ENCODE measurements at places on chromosomes 12 and 14.
A peak's percentile ranks its signal among the peaks of the same experiment; 100 is the strongest.

- peak; percentile 15 for DNase-seq
Measured at GRCh38 chr12:70719672-70720420, 82.6 kb upstream of the PTPRB start.

DNA sequence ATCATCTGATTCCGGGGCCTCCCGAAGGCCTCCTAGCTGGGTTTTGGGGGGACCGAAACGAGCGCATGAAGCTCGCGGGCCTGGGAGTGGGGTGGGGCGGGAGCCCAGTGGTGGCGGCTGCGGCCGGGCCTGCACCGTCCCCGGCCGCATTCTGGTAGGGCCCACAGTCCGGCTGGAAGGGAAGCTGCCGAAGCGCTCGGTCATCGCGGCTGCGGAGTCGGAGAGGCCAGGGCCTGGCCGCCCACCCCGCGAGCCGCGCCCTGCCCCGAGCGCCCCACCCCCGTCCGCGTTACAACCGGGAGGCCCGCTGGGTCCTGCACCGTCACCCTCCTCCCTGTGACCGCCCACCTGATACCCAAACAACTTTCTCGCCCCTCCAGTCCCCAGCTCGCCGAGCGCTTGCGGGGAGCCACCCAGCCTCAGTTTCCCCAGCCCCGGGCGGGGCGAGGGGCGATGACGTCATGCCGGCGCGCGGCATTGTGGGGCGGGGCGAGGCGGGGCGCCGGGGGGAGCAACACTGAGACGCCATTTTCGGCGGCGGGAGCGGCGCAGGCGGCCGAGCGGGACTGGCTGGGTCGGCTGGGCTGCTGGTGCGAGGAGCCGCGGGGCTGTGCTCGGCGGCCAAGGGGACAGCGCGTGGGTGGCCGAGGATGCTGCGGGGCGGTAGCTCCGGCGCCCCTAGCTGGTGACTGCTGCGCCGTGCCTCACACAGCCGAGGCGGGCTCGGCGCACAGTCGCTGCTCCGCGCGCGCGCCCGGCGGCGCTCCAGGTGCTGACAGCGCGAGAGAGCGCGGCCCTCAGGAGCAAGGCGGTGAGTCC, at the start of gene KLC1:
Gene KLC1, plus strand, starts transcription at position 528 of the 819 bp plus-strand sequence. CDS start 25,354 bp downstream, outside the sequence.
- DNase-seq, result peak; percentile 81

GRCh38 chr14:95956601-95957460, 80.2 kb downstream of the TUNAR start:
- DNase-seq, result no peak

DNA sequence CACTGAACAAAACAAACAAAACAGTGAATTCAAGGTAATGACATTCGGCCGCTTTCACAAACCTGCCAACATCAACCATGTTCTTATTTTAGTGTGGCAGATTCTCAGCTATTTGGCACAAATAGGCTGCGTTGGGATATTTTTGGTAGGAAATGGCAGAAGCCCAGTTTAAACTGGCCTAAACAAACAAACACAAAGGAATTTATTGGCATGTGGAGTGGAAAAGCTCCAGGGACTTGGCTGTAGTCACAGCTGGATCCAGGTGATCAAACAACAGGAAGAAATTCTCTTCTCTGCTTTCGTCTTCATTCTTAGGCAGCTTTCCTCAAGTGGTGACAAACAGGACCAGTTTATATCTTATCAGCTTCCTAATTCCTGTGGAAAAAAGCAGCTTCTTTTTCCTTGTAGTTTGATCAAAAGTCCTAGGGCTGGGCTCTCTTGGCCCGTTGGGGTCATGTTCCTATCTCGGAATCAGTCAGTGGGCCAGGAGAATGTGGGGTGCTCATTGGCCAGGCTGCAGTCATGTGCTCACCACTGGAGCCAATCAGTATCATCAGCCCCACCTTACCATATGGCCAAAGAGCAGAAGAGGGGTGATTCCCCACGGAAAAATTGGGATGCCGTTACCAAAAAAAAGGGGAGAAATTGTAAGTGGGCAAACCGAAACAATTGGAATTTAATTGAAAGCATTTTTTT, 22.6 kb downstream of the C12orf75 start:
- DNase-seq, result peak; percentile 55

DNA sequence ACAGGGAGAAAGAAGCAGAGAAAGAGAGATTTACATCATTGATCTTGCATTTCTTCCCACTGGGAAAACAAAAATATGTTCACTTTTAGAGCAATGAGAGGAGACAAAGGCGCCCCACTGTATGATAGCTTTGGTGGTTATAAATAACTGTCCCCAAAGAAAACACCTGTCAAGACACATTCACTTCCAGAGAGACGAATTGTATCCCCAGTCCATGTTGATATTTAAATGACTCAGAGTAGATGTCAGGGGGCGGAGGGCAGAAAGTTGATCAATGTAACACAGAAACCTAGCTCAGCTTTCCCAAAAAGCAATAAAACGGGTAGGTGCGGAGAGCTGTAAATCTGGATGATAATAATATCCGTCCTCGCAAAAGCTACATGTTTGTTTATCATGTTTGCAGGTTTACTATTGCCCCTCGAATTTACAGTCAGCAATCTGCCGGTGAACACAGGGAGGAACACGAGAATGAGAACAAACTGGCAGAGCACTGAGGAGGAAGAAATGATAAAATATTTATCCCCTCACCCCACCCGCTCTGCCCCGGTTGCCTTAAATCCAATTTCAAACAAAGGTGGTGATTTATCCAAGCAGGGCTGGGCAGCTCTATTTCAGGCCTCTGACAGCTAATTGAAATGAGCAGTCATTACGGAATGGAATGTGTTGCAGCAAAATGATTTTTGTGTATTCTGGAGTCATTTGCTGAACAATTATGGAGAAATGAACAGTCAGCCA, 84.4 kb downstream of the CMKLR1 start:
- DNase-seq, result no peak

- DNase-seq, result peak; percentile 76
Measured at GRCh38 chr14:75609606-75610475, 31.4 kb downstream of the FLVCR2 start.

DNA sequence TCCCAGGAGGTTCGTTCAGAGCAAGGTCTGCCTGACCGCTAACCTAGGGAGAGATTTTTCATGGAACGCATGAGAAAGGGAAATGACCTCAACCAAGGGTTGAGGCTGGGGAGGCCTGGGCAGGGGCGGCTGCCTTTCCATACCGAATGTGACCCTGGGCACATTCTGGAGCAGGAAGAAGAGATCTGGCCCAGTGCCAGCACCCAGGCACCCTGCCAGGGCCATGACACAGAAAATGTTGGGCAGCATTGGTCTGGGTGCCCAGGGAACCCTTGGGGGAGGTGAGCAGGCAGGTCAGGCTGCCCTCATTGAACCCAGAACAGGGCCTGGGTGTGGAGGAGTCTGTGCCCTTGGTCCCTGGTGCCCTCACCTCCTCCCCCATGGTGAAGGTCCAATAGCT, 106.8 kb downstream of the CALM1 start:
- DNase-seq, result peak; percentile 72

GRCh38 chr12:105214148-105214547, 21.8 kb downstream of the APPL2 start:
- DNase-seq, result no peak

GRCh38 chr12:120998435-120998834, 17.9 kb downstream of the C12orf43 start:
- no peak for DNase-seq

GRCh38 chr14:65461730-65462129, 49.2 kb downstream of the FUT8 start:
- DNase-seq, result no peak

DNA sequence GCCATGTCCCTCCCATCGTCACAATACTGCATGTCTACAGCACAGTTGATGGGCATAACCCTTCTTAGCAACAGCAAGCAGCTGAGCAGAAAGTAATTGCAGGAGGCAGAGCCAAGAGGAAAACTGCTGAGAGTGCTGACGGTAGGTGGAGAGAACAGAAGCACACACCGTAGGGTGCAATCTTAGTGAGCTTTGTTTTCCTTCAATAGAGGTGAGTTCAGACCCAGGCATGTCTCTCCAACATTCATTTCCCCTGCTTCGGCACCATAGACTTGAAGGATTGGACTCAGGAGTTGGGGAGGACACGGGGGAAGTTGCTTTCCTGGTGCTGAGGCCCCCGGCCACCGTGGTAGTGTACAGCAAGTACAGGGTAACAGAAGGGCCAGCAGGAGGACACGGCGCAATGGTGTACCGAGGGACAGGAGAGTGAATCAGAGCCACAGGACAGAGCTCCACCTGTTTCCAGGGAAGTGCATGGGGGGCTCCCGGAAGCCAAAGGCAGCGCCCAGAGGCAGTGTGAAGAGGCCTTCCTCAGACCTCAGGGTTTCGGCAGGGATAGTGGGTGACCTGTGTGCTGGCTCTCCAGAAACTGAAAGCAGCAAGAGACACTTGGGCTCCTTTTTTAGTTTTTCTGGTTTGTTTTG, 36.3 kb upstream of the SINHCAF start:
- DNase-seq, result peak; percentile 5

- DNase-seq, result no peak
Measured at GRCh38 chr12:13962699-13963098, 18.7 kb downstream of the GRIN2B start.

- no peak for DNase-seq
Measured at GRCh38 chr14:76496595-76496994, 120.7 kb downstream of the ESRRB start.

GRCh38 chr12:11875414-11875935, 195.3 kb upstream of the BCL2L14 start:
- no peak for DNase-seq

DNA sequence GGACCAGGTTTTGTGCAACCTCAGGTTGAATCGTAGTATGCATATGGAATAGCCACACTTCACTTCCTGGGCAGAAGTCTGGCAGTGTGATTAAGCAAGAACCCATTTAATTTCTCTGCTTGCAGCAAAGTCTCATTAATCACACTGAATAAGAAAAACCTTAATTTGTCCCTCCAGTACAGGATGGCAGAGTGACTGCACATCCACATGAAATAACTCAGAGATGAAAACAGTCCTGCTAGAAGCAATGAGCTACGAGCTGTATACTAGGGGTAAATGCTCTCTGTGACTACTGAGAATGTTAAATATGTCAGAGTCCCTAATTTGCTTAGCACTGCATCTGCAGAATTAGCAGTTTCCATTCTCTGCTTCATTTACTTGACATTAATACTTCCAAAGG, 88.9 kb downstream of the ACSS3 start:
- no peak for DNase-seq

DNA sequence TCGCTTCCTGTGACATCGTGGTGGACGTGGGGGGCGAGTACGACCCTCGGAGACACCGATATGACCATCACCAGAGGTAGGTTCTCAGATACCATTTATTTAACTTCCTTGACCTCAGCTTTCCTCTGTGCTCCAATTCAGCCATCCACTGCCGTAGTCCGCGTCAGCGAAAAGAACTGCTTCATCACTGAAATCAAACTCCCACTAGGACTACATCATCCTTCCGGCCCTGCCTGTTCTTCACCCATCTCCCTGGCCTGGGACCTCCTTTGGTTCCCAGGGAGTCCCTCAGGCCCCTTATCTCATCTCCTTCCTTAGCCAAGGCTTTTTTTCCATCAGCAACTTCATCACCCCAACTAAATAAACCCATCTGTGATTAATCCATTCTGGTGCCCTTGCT, 692 bp downstream of the MYG1 start:
- DNase-seq, result no peak

DNA sequence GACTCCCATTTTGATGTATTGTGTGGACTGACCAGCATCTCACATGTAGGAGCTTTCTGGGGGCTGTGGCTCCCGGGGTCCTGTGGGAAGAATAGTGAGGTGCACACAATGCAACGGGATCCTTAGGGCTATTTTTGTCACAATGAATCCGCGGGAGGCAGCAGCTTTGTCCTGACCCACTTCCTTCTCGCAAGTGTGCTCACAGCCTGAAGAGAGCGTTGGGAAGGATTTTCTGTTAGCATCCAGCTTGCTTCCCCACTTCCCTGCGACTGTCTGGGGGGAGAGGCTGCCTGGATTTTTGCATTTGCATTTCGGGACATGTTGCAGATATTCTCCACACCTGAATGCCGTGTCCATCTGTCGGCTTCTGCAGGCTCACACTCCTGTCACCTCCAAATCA, 31.9 kb downstream of the FZD10 start:
- DNase-seq, result no peak

GRCh38 chr12:69925291-69925690, 100.3 kb downstream of the MYRFL start:
- DNase-seq, result no peak

DNA sequence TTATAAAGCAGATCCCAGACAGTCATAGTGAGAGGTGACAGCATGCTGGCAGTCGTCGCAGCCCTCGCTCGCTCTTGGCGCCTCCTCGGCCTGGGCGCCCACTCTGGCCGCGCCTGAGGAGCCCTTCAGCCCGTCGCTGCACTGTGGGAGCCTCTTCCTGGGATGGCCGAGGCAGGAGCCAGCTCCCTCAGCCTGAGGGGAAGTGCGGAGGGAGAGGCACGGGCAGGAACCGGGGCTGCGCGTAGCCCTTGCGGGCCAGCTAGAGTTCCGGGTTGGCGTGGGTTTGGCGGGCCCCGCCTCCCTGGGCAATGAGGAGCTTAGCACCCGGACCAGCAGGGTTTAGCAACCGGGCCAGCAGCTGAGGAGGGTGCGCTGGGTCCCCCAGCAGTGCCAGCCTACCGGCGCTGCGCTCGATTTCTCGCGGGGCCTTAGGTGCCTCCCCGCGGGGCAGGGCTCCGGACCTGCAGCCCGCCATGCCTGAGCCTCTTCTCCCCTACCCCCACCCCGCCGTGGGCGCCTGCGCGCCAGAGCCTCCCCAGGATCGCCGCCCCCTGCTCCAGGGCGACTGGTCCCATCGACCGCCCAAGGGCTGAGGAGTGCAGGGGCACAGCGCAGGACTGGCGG, 451.2 kb upstream of the DCN start:
- no peak for DNase-seq

- peak; percentile 93 for DNase-seq
Measured at GRCh38 chr12:5078423-5078822, 34.7 kb downstream of the KCNA5 start.

DNA sequence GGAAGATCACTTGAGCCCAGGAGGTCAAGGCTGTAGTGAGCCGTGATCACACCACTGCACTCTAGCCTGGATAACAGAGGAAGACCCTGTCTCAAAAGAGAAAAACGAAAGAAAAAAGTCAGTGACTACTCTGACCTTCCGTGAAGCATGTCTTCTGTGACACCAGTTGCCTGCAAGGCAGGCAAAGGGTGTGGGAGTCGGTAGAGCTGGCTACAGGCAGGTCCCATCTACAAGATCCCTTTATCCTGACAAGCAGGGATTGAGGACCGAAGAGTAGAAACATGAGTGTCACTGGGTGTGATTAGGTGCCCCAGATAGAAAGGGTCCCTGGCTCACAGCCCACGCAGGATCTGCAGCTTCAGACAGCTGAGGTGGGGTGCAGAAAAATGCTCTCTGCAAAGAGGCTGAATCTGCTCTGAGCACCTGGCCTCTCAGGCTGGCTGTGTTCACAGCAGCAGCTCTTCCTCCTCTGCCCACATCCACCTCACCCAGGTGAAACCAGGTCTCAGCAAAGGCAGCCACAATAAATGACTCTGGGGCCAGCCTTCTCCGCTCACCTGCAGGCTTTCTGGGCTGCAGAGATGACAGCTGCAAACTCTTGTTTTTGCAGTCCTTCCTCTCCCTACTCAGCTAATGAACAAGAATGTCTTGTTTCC, 28.6 kb upstream of the HSP90B1 start:
- DNase-seq, result no peak

GRCh38 chr14:50929506-50929905, 14.8 kb downstream of the PYGL start:
- DNase-seq, result no peak

GRCh38 chr14:89803542-89803941, 151.0 kb downstream of the EFCAB11 start:
- no peak for DNase-seq
